ENCODE measurements at places on chromosomes 7 and 10.

GRCh38 chr10:132111871-132112341 is 46.2 kb downstream of the JAKMIP3 start:
- DNase-seq, result peak; percentile 23

DNA sequence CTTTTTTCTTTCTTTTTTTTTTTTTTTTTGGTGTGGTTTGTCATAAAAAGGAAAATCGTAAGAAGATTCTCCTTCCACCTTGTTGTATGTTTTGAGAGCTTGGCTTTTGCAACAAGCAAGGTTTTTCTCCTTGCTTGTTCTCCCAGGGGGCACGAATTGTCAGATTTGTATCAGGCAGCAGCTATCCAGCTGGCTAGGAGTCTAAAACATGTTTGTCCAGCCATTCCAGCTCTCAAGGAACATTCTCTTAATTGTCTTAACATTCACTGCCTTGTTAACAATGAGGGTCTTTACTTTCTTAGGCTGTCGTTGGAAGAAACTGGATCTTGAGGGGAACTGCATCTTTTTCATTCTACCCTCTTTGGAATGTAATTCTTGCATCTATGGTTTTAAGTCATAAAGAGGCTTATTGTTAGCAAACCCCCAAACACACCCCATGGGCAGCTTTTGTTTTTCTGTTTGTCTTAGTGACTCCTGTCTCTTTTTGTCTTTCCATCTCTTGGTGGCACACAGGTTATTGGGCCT is 14.6 kb downstream of the SHTN1 start:
- DNase-seq, result no peak

- DNase-seq, result no peak
Observed at GRCh38 chr7:158010961-158011693, 576.5 kb downstream of the PTPRN2 start.

DNA sequence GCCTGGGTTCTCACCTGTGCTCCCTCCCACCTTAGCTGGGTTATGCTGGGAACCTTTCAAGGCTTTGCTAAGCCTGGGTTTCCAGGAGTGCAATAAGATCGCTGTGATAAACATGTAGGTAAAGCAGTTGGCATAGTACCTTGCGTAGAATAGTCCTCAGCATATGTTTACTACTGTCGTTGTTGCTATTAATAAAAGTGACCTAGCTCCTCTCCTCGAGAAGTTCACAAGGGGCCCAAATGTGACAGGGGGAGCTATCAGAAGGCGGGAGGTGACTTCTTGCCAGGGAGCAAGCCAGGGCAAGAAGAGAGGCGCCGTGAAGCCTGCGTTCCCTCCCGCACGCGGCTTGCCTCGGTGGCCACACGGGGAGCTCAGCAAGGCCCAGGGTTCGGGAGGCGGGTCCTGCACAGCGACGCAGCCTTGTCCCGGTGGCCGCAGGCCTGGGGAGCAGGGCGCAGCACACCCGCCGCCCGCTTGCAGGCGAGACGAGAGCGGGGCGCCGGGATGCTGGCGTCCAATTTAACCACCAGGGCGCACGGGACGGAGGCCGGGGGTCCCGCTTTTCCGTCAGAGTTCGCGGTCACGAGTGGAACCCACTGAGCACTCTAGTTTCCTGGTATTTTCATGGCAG is 106.2 kb downstream of the SNX10 start:
- DNase-seq, result peak; percentile 57

DNA sequence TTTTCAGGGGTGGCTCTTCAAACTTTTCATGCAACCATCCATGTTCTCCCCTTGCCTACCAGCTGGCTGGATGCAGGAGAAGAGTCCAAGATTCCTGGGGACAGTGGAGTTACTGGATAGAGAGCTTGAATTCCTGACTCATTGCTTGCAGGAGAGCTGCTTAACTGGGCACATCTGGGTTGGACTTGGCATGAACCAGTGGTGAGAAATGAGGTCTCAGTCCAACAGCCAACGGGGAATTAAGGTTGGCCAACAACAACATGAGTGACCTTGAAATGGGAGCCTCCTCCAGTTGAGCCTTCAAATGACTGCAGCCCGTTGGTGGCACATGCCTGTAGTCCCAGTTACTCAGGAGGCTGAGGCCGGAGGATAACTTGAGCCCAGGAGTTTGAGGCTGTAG is 58.1 kb upstream of the OPN4 start:
- no peak for DNase-seq

DNA sequence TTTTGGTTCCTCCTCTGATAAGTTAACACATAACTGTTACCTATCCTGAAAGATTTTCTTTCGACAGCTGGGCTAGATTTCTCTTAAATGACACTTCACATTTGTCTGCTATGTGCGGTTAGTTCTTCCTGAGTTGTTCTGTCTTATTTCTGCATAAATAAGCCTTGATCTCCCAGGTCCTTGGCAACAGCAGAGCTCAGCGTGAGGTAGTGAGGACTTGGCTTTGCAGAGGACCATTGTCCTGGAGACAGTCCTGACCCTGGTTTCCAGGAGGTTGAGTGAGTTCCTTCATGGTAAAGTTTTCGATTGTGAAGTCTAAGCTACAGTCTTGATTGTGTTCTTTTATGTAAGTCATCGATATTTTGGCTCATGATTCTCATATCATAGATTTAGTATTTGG is 23.7 kb downstream of the SND1 start:
- DNase-seq, result no peak

DNA sequence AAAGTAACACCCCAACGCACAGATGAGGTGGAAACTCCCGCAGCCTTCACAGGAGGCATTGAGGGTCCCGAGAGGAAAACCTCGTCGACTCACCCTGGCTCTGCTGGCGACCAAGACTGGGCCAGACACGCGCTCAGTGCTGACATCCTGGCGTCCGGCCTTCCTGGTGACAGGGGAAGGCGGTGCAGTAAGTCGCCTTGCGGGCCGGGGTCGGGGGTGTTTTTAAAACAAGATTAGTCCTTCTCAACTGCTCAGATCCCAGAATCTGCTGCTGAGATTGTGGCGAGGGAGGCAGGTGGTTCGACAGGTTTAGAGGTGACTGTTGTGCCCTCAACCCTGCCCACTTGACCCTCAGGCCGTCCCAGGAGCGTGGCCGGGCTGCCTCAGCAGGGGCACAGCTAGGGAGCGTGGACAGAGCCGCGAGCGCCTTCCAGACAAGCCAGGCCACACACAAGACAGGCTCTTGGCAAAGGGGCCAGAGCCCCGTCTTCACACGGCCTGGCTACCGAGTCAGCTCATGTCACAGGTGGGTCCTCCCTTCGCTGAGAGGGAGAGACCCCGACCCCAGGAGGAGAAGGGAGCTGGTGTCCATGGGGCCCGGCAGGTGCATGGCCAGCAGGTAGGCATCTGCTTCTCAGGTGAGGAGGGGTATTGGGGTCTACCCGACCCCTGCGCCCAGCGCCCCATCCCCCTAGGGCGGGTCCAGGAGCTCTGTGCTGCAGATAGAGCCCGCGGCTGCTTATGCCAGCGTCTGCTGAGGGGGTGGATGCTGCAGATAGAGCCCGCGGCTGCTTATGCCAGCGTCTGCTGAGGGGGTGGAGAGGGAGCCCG is 81.6 kb downstream of the DNAJB6 start:
- no peak for DNase-seq

- DNase-seq, result no peak
Observed at GRCh38 chr7:120021085-120021484, 251.9 kb upstream of the KCND2 start.

GRCh38 chr10:75649466-75649865 is 218.0 kb downstream of the LRMDA start:
- DNase-seq, result no peak

DNA sequence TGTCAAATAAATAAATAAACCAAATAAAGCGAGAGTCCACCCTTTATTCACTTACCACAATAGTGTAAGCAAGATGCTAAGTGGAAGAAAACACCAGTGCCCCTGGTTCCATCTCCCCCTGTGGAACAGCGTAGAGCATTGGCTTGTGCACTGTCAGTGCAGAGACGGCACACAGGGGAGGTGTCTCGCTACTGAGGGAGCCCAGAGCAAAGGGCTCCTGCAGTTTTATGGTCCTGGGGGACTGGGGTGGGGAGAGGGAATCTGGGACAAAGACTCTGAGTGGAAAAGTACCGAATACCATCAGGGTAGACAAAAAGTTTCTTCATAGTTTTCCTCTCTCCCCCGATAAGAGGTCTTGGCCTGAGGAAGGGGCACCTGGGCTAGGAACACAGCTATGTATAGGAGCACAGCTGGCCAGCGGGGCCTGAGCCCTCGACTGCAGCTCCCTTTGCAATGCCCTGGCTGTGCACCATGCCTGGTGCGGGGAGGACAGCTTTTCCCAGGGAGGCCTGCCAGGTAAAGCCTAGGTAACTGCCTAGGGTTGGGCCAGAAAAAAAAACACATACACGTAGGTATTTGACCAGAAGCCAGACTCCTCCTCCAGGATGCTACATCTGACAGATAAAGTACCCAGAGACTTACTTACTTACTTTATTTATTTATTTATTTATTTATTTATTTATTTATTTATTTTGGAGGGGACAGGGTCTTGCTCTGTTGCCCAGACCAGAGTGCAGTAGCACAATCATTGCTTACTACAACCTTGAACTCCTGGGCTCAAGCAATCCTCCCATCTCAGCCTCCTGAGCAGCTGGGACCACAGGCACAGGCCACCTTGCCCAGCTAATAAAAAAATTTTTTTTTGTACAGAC is 88.8 kb upstream of the KIF5B start:
- no peak for DNase-seq

DNA sequence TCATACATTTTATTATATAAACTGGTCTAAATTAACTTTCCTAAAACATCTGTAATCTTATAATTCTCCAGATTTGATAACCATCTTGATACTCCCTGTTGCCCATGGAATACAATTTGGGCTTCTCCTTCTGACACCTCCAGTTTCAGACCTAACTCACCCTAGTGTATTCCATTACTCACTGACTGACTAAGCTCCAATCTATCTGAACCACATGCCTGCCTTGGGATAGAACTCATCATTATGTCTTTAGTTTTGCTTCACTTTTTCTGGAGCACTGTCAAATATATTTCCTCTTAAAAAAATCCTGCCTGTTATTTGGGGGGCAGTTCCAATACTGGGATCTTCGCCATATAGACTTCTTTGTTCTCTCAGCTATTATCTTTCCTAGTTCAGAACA is 4.9 kb upstream of the FOXP2 start:
- DNase-seq, result no peak

DNA sequence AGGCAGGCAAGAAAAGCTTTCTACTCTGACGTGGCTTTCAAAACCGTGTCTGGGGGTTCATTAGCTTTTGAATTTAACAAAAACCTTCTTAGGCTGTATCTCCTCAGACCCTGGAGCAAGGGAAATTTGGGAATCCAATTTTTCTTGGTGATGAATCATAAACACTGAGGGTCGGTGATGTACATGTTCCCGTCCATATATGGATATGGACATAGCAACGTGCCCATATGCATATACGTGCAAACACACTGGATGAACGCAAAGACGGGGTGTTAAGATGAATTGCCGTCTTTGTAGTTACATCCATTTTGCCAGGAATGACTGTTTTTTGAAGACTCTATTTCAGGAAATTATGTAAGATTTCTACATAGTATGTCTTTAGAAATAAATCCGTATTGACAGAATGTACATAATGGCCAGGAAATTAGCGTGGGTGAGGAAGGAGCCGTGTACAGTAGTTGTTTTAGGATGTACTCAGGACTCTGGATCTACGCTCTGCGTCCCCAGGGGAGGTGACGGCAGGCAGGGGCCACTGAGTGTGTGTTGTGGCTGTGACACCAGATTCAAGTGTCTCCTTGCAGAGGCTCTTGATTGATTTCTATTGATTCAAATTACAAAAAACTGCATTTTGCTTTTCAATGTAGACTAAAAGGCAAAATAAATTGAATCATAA is 238.2 kb downstream of the DNAJB6 start:
- no peak for DNase-seq

- DNase-seq, result no peak
Observed at GRCh38 chr10:112769081-112769480, 181.0 kb upstream of the TCF7L2 start.

DNA sequence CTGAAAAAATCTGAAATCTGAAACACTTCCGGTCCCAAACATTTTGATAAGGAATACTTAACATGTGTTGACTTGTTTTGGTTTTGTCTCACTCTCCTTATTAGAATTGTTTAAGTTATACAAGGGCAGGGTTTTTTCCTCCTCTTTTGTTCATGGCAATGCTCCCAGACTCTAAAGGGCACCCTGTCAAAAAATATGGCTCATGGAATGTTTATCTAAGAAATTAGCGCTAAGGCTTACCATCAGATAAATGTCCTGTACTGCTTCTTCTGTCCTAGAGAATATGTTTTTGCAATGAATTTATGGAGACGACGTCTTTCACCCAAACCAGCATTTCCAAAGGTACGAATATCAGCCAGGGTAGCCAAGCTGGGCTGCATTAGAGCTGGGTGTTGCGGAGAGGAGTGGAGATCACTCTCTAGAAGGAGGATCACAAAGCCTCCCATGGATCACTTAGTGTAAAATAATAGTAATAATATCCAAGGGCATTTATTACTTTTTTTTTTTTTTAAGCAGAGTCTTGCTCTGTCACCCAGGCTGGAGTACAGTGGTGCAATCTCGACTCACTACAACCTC is 46.8 kb downstream of the ERLIN1 start:
- DNase-seq, result no peak

GRCh38 chr7:102467581-102468477 is 3.0 kb downstream of the LRWD1 start:
- DNase-seq, result no peak

- DNase-seq, result no peak
Observed at GRCh38 chr10:62636825-62637248, 167.7 kb upstream of the ADO start.

DNA sequence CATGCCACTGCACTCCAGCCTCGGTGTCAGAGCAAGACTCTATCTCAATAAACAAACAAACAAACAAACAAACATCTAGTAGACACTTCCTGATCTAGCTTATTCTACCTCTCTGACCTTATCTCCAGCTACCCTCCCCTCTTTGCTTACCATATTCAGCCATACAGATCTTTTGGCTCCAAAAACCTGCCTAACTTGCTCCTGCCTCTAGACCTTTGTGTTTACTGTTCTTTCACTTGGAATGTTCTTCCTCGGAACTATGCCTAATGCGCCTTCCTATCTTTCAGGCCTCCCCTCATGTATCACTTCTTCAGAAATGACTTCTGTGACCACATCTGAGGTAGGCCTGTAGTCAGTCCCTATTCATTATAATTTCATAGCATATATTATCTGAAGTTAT is 20.3 kb upstream of the WNT8B start:
- no peak for DNase-seq

- no peak for DNase-seq
Observed at GRCh38 chr7:2782565-2782964, 61.5 kb downstream of the GNA12 start.

GRCh38 chr7:17234030-17234397 is 64.4 kb upstream of the AHR start:
- DNase-seq, result no peak

- no peak for DNase-seq
Observed at GRCh38 chr7:143499246-143499645, 21.6 kb downstream of the TAS2R41 start.

Data from dorsolateral prefrontal cortex (tissue), 122 donors.